ENCODE measurements at places on chromosomes 16 and 17.
A peak's percentile ranks its signal among the peaks of the same experiment; 100 is the strongest.

DNA sequence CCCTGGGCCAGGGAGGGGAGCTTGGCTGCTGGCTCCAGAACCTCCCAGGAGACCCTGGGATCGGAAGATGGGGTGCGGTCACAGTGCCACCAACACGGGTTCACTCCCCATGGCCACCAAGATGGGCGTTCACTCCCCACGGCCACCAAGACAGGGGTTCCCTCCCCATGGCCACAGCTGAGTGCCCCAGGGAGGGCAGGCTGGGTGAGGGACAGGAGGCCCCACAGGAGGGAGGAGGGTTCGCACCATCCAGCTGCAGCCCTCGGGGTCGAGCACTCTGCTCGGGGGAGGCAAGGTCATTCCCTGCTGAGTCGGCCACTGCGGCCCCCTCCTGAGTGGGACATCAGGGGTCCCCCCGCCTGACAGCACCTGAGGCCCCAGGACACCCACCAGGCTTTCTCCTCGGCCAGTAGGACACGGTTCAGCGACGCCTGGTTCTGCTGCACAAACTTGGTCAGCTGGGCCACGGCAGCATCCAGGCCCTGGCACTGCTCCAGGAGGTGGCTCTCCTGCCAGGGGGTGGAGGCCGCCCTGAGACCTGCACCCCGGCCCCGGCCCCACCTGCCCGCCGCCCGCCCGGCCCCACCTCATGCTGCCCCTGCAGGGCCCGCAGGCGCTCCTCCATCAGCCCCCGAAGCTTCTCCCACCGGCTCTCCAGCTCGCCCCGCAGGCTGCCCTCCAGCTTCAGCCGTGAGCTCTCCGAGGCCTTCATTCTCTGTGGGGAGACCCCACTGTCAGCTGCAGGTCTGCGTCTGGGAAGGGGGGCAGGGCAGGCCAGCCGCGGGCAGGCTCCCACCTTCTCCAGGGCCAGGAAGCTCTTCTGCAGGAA lies 5.9 kb downstream of the CCDC154 start:
- ATAC-seq = no peak

DNA sequence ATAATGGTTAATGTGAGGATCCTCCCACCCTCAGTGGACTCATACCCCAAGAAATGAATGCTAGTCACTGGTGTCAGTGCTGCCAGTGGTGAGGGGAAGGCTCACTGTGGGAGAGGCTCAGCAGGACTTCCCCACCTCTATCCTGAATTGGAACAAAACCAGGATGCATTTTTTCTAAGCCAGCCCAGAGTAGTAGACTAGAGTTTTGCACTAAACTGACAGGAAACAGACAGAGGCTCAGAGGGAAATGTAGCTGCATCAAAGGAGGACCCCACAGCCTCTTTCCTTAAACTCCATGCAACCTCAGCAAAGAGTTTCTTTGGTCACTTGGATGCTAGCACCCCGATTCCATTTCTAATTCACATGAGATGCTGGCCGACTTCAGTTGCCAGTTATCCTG lies 10.7 kb upstream of the SKAP1 start:
- ATAC-seq = no peak

DNA sequence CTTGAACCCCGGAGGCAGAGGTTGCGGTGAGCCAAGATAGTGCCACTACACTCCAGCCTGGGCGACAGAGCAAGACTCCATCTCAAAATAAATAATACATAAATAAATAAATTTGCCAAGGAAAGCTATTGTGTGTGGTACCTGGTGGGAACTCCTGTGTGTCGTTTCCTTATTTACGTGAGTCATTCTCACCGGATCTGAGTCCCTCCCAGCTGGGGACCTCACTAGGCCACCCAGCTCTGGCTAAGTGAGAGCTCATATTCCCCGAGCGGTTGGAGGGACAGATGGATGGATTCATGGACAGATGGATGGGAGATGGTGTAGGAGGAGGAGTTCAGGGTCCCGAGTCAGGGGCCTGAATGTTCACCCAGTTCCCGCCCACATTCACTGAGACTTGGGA lies 22.9 kb upstream of the C1QL1 start:
- no peak for ATAC-seq

DNA sequence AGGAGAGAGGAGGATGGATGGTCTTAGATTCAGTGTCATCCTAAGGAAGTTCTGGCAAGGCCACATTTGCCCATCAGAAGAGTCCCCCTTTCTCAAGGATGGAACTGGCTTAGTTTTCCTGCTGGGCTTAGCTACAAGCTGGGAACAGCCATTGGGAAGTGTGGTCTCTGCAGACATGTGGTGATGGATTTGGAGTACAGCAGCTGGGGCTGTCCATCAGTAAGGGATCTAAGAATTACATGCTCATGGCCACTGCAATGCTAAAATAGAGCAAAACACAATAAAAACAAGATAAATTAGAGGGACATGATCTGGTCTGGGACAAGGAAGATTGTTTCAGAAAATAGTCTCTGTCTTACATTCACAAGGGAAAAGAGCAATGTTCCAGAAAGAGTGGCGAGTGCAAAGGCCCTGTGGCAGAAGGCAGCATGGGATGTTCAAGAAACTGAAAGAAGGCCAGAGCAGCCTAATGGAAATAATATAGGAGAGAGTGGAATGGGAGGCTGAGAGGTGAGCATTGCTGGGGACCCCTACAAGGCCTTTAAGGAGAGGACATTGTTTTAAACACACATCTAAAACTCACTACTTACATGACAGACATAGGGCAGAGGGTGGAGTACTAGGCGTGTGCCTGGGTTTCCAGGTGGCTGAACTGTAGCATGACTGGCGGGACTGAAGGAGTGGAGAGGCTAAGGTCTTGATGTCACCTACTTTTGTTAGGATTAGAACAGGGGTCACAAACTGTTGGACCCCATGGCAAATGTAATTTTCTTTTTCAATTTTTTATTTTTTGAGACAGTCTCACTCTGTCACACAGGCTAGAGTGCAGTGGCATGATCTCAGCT lies 17.0 kb upstream of the TOX3 start:
- ATAC-seq = no peak

GRCh38 chr16:27174007-27174406 lies 29.3 kb upstream of the KDM8 start:
- ATAC-seq = peak; percentile 37

DNA sequence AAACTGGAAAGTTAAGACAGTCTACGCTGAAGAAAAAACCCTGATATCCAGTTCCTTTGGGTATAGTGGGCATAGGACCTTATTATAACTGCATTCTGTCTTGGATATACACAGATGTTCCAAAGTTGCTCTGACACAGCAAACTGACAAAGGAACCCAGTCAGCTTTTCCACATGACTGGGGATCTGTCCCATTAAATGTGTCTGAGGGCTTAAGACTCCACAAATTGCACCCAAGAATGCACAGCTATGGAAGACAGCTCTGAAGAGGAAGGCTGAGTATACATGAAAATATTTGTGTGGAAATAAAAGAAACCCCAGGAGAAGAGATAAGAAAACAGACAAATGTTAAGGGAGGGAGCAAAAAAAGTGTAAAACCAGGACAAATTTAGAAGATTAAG lies 114.1 kb downstream of the SPAG9 start:
- no peak for ATAC-seq

DNA sequence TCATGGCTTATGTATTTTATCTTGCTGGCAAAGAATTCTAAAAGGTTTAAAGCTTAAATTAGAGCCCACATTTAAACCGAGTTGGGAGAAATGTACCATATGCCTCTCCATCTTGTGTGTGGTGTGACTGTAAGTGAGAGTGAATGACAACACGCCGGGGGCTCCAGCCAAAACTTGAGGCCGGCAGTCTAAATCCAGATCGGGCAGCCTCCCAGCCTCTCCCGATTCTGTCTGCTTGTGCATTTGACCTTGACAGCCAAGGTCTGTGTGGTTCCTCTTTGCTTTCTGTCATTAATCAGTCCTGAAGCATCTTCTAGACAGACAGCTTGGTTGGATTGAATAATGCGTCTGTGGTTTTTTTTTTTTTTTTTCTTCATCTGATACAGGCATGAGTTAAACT lies 1093.2 kb upstream of the EEF2KMT start:
- ATAC-seq = no peak

DNA sequence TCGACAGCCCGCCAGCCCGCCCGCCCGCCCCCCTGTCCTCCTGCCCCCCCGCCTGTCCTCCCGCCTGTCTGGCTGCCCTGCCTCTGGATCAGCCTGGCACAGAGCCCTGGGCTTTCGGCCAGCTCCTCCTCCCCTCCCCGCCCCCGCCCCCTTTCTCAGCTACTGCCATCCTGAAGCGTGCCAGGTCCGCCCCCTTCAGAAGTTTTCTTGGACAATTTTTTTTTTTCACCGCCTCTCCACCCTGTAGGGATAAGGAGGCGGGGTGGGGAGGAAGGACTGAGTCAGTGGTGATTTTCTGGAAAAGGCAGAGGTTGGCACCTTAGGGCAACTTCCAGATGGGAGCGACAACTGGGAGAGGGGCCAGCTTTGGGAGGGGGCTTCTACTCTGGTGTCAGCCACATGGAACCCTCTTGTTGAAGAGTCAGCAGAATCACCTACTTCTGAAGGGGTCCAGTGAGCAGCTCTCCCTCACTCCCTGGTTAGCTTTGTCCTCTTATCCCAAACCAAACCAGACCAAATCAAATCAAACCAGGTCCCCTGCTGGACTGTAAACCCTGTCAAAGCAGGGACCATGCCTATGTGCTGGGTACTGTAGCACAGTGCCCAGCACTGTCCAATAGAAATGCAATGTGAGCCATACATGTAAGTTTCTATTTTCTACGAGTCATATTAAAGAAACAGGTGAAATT lies 19.7 kb downstream of the IGF2BP1 start:
- no peak for ATAC-seq

DNA sequence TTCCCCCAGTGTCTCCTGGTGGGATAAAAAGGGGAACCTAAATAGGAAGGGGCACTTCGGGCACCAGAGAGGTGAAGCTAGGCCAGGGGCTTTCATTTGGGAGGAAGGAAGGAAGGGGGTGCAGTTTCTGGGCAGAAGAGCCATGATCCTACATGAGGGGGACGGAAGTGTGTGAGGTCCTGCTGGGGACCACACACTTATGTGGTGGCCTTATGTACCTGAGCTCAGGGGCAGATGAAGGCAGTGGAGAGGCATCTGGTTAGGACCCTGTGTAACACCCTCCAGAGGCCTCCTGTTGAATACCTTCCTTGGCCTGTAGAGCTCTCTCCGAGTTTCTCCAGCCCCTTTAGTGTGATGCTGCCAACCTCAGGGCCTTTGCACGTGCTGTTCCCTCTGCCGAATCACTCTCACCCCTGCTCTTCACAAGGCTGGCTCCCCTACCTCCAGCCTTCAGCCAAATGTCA lies 21.2 kb downstream of the IGFBP4 start:
- ATAC-seq = no peak

DNA sequence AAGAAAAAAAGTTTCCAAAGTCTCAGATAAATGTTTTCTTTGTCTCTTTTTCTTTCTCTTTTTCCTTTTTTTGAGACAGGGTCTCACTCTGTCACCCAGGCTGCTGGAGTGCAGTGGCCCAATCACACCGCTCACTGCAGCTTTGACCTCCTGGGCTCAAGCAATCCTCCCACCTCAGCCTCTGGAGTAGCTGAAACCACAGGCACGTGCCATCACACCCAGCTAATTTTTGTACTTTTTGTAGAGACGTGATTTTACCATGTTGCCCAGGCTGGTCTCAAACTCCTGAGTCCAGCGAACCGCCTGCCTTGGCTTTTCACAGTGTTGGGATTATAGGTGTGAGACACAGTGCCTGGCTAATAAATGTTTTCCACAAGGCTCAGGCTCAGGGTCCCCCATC lies 53.3 kb upstream of the KSR1 start:
- no peak for ATAC-seq

- ATAC-seq = no peak
Observed at GRCh38 chr17:79936641-79937381, 97.6 kb upstream of the CBX4 start.

DNA sequence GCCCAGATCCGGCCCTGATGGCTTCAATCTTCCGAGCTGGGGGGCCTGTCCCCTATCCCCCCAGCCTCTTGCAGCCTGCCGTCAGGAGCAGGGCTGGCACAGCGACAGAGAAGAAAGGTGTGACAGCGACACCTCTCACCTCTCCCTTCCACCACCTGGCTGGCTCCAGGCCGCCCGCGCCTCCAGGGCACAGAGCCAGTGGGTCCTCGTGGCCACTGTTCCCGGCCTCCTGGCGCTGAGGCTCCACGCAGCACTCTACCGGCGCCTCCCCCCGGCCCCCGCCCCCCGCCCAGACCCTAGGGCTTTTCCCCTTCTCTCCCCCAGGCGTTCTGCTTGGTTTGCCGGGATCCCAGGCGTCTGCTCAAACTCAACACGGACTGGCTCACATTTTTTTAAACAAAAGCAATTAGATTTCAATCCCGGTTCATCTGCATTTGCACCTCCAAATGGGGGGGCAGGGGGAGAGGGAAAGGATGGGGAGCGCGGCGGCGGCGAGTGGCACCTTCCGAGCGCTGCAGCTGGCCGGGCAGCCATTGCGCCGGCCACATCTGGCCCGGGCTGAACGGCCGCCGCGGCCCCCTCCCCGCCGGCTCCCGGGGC lies 12.8 kb upstream of the CBX8 start:
- no peak for ATAC-seq

- ATAC-seq = no peak
Observed at GRCh38 chr17:73156887-73157520, 7.8 kb upstream of the SSTR2 start.

DNA sequence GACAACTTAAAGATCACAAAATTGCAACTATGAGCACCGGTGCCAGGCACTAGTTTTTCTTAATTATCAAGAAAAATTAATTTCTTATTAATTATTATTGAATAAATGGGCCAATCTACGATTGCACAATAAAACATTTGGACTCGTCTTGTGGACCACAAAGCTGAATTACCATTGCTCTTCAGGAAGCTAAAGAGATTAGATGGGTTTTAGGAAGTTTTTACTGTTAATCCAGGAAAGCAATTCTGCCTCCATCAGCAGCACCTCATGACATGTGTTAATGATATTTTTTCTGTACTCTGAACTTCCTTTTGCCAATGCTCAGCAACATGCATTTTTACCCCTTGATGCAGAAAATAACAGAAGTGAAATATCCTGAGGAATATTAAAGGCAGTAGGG lies 37.9 kb downstream of the HS3ST3A1 start:
- ATAC-seq = no peak

DNA sequence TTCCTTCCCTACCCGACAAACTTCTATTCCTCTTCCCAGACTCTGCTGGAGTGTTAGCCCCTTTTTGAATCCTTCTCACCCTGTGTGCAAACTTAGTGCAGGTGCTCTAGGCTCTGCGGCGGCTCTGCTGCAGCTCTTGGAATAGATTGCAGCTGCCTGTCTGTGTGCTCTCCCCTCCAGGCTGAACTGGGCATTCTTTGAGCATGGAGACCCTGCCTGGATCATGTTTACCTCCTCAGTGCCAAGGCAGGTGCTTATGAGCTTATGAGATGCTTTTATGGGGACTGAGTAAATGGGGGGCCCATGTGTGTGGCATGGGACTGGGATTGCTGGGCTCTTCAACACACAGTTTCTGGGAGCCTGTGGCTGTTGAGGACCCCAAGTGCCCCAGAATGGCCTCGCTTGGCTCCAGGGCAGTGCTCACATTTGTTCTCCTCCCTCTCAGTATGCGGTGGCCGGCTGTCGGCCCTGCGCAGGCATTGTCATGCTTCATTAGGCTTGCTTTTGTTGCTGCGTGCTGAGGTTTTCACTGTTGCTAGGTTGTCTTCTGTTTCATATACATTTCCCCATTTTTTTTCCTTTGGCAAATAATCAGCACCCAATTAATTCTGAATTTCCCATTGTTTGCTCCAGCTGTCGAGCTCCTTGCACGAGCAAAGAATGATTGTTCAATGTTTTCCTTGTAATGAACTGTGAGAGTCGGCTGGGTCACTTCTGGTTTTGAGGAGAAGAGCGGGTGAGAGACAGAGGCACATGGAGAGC lies 185.5 kb upstream of the NLRP1 start:
- no peak for ATAC-seq
